Kidney epithelial cell (primary cell): ENCODE measurements at places on chromosomes 7 and 10.

DNA sequence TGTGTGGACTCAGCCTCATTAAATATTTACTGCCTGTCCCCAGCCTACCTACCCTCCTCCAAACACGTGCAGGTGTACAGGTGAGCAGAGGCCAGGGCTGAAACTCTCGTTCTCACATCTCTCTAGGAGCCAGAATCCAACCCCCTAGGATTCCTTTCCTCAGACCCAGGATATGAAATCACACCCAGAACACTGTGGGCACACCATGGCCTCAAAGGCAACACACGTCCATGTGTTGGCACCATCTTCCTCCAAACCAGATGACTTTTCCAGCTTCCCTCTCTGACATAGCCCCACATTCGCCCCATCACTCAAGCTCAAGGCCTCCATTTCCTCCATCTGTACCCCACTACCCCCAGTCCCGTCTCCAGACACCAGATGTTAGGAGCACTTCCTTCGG is 51.8 kb upstream of the DUSP5 start:
- no peak for DNase-seq

GRCh38 chr10:88764110-88764509 is 4.3 kb downstream of the LIPN start:
- no peak for DNase-seq

GRCh38 chr7:21028186-21028585 is 241.5 kb upstream of the SP8 start:
- DNase-seq = peak; percentile 79

DNA sequence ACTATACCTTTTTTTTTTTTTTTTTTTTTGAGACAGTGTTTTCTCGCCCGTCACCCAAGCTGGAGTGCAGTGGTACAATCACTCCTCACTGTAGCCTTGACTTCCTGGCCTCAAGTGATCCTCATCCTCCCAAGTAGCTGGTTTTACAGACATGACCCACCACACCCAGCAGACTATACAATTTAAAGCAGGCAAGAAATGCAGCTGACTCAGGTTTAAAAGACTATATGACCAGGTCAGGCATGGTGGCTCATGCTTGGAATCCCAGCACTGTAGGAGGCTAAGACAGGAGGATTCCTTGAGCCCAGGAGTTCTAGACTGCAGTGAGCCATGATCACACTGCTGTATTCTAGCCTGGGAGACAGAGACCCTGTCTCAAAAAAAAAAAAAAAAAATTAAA is 89.5 kb upstream of the AUTS2 start:
- DNase-seq = no peak

DNA sequence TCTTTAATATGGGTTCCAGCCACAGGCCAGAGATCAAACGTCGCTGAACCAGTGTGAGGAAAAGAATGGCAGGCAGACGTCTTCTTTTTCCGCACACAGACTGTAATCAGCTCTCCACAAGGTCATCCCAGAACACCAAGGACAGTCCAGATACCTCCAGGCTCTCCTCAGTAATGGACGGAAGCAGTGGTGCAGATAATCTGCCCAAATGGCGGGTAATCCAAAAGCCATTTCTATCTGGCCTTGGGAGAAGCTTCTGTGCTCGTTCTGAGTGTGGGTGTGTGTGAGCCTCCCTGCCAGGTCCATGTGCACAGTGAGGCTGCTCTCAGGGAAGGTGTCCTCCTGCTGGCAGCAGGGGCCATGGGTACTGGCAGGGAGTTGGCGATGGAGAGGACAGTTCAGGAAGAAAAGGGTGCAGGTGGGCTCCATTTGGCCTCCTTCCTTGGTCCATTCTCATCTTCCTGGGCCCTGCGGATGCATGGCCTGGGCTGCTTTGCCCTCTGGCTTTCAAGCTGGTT is 15.6 kb upstream of the TEX36 start:
- DNase-seq = no peak

DNA sequence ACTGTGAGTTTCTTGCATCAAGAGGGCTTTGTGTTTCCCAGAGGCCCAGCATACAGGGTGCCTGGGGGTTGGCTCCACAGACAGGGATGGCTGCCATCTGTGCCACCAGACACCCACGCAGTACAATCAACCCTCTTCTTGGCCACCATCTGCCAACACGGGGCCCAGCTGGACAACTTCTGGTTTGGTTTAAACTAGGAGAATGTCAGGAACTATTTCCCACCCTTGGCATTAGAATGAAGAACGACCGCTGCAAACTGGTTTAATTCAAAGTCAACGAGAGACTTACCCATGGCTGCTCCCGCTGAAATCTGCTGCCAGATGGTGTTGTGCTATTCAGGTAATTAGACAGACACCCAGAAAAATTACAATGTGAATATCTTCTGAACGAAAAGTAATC is 27.8 kb downstream of the NMT2 start:
- DNase-seq = no peak

GRCh38 chr7:23332910-23333612 is 33.9 kb downstream of the MALSU1 start:
- no peak for DNase-seq

DNA sequence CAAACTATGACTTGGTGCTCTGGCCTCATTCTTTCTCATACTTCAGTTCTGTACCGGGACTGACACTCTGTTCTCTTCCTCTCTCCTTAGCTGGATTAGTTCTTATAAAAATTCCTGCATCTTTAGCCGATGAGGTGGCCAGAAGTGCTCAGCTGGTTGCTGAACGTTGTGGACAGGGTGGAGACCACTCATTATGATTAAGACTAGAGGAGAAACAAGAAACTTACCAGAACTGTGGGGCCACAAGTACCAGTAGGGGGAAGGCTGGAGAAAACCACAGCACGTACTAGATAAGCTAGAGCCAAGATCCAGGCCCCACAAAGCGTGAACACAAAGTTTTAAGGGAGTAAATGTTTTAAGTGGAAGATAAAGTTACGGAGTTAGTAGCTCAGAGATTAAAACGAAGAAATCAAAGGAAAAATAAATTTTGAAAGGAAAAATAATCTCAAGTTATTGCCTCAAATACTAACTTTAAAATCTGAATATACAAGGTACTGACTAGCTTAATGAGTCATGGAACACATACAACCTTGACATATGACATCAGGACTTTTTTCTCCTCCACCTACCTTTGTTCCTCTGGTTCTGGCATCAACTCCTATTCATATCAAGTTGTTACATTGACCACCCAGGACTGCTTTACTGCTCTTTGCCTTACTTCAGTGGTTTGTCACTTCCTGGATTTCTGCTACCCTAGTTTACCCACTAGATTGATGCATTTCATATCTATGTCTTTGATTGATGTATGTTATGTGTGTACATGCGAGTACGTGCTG is 469.0 kb downstream of the TFEC start:
- DNase-seq = no peak

DNA sequence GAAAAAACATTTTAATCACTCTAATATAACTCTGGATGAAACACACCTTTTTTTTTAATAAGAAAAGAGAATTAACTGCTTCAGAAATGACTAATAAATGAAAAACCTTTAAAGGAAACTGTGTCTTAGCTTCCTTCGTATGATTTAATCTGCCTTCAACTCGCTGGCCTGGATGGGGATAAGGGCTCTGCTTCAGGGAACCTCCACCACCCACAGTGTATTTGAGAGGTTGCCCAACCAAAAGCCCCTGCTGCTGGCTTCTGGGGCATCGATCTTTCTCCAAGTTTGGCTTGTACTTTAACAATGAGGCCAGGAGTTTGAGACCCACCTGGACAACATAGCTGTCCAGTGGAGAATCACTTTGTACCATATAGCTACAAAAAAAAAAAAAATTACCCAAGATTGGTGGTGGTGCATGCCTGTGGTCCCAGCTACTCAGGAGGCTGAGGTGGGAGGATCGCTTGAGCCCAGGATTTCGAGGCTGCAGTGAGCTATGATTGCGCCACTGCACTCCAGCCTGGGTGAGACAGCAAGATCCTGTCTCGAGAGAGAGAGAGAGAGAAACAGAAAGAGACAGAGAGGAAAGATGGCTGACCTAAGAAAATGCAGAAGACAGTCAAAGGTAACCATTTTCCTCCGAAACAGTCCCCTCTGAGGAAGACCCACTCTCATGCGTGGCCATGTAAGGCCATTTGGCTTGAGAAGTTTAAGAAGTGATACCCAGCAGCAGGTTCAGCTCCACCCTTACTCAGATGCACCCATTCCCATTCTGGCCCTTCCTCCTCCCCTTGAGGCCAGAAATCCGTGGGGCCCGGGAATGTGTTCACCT is 13.6 kb upstream of the LIMK1 start:
- DNase-seq = no peak

- no peak for DNase-seq
These were observed 225.3 kb upstream of the PRSS1 start for GRCh38 chr7:142523821-142524460.

DNA sequence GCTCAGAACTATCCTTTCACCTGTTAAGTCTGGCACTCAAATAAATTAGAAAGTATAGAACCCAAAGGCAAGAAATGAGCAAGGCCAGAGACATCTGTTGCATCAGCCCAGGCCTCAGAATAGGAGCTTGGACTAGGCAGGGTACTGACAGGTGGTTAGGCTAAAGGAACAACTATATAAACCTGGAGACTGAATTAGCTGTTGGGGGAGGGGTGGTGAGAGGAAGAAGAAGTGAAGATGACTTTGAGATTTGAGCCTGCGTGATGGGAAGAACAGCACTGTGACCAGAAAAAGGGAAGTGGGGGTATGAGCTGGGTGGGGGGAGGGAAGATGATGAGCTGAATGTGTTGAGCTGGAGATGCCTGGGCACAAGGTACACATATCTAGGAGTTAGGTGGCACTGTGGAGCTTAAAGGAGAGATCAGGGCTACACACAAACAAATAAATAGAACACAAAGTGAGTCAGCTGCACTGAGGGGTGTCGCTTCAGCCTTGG is 244.7 kb downstream of the PTEN start:
- no peak for DNase-seq

DNA sequence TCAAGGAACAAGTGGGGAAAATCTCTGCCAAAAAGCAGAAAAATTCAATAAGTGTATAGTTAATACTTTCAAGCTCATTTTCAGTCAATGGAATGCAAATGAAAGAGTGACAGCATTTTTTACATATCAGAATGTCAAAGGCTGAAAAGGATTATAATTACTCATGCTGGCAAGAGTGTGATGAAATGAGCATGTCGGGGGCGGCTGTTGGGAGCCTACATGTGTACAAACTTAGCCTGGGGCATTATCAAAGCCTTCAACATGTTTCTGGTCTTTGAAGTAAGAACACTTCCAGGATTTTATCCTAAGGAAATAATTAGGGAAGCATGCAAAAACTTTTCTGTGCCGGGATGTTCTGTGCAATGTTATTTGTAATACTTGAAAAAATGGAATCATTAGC is 221.7 kb upstream of the LYZL1 start:
- no peak for DNase-seq

- DNase-seq = no peak
These were observed 201.3 kb downstream of the ARL4A start for GRCh38 chr7:12888717-12889116.

GRCh38 chr7:88268858-88269257 is 37.8 kb downstream of the STEAP4 start:
- no peak for DNase-seq

- no peak for DNase-seq
These were observed 187.7 kb downstream of the DOCK4 start for GRCh38 chr7:112018305-112019030.

GRCh38 chr7:35792472-35792871 is 8.4 kb upstream of the SEPTIN7 start:
- DNase-seq = no peak

- no peak for DNase-seq
These were observed 282.4 kb downstream of the HPSE2 start for GRCh38 chr10:98953251-98953650.

GRCh38 chr10:71695502-71696476 is 23.8 kb downstream of the C10orf105 start:
- no peak for DNase-seq

DNA sequence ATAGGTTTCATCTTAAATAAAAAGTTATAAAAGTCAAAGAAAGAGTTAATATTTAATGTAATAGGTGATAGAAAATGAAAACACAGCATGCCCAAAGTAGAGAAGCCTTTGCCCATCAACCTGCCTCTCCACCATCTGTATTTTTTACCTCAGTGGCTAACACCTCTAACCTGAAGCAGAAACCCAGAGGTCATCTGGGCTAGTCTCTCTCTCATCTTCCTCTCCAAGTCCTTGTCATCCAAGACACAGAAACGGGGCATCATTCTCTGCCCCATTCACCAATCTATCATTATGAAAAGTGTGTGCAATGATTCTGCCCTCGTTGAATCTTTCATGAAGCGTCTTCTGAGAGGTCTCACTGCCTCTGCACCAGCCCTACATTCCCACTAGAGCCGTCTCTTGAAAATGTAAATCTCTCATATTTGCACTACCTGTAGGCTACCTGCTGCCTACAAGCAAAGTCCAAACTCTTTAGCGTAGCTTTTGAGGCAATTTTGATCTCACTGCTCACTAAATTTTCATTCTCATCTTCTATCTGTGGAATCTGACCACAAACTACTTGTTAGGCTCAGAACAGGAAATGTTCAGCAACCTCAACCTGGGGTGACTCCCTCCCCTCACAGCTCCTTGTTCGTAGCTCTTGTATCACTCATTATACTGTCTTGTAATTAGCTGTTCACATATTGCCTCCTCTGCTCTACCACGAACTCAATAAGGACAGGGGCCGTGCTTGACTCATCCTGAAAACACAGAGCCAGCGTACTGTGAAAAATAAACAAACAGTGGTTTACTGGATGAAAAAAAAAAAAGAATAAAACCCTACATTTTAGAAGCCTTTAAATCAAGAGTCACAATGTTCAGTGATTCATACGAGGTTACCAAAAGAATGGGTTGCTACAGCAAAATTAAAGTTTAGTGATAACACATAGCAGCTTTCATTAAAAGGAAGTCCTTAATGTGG is 83.1 kb downstream of the CTNNA3 start:
- DNase-seq = no peak

DNA sequence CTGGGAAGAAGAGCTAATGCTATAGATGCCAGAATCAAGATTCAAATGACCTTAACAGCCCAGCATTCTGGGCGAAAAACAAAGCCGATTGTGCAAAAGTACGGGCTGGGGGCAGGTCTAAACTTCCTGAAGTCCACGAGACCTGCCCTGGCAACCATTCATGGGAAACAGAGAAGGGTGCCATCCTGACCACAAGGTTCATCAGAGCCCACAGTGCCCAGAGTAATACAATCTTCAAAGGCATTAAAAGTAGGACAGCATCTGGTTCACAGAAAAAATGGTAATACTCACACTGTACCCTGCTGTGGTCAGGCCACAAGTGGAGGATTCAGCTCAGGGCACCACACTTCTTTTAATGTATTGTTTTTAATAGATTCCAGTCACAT is 36.1 kb downstream of the SORBS1 start:
- peak; percentile 48 for DNase-seq

- DNase-seq = no peak
These were observed 130.1 kb upstream of the INHBA start for GRCh38 chr7:41832941-41833340.

- DNase-seq = no peak
These were observed 2.0 kb downstream of the CYP26C1 start for GRCh38 chr10:93062514-93063143.

- DNase-seq = no peak
These were observed 26.3 kb upstream of the WDR11 start for GRCh38 chr10:120824881-120825309.

DNA sequence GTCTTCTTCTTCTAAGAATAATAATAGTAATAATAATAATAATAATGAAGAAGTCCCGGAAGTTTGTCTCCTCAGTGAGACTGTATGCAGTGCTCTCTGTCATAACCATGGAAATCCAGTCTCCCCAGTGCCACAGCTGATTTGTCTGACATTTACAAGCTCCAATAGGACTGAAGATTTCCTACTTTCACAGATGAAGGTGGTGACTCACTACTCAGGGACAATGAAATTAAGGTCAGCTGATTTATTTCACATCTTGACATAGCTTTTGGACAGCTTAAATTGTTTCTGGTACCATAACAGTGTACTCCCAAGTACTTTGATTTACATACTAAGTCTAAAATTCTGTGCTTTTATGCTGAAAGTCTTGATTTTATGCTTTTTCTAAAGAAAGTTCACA is 6.9 kb downstream of the CELF2 start:
- DNase-seq = no peak
